ENCODE measurements at places on chromosomes 5 and 9. TPM values are rescaled to one million over a fixed set of nuclear protein-coding genes. Genes with fewer than 3 reads are reported as not detected.

DNA sequence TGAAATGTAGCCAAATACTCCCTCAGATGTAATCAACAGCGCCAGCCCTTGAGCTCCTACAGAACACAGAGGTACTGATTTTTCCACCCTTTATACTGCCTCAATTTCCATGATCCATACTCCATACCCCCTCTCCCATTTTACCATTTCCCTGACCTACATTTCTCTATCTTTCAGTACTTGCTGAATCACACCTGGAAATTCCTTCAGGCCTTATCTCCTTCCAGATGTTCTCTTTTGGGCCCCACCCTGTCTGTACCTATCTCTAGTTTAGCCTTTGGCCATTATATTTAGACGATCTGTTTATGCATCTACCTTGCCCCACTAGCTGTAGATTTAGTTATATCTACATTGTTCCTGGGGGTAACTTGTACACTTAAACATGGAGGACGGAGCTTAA lies 5.5 kb downstream of the NIM1K start:
- DNase-seq, result no peak

DNA sequence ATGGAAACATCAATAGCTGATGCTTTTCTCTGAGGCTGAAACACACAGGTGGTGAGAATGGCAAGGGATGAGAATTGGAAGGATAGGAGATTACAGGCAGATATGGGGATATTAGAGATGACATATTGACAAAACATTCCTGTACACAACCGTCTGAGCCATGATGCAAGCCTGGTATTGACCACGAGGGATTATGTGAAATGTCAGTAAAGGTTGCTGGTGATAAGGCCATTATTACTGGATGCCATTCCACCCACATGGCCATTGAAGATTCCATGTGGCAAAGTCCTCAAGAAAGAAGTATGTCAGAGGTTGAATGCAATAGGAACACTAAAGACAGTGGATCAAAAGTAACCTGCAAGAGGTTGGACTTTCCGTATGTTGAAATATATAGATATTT lies 15.7 kb downstream of the GRAMD2B start:
- DNase-seq, result no peak

- DNase-seq, result no peak
Measured at GRCh38 chr5:141234109-141234667, 11.0 kb upstream of the PCDHB15 start.

- DNase-seq, result no peak
Measured at GRCh38 chr5:111252799-111253545, 28.8 kb downstream of the CAMK4 start.

DNA sequence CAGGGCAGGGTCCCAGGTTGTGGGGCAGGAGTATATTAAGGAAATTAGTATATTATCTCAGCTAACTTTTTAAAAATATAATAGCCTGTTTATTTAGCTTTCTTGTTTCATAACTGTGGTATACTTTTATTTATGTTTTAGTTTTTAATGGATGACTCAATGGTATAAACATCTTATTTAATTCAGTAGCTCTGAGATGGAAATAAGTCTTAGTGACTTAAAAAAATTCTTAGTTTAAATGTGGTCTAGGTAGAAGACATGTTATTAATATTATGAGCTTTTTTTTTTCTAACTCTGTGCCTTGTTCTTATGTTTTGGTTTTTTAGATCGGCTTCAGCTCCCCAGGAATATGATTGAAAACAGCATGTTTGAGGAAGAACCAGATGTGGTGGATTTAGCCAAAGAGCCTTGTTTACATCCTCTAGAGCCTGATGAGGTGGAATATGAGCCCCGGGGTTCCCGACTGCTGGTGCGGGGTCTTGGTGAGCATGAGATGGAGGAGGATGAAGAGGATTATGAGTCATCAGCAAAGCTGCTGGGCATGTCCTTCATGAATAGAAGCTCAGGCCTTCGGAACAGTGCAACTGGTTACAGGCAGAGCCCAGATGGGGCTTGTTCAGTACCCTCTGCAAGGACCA lies 43.1 kb downstream of the LNPEP start:
- DNase-seq, result no peak

DNA sequence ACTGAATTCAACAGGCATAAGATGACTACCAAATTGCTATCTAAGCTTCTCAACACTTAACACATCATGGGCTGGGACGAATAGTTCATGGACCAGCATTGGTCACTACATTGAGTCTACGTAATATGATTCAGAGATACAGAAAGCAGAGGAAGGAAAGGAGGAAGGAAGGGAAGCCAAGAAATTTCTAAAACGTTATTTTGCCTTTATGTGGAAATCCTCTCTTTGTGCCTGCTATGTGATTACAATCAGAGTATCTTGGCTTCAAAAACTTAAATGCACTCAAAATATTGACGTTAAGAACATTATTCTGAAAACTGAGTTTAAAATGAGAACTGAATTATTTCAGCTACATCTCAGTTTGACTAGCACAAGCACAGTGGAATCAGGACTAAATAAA lies 88.1 kb upstream of the RETREG1 start:
- no peak for DNase-seq

GRCh38 chr5:141867139-141867538 lies 11.1 kb downstream of the PCDH1 start:
- DNase-seq, result no peak

DNA sequence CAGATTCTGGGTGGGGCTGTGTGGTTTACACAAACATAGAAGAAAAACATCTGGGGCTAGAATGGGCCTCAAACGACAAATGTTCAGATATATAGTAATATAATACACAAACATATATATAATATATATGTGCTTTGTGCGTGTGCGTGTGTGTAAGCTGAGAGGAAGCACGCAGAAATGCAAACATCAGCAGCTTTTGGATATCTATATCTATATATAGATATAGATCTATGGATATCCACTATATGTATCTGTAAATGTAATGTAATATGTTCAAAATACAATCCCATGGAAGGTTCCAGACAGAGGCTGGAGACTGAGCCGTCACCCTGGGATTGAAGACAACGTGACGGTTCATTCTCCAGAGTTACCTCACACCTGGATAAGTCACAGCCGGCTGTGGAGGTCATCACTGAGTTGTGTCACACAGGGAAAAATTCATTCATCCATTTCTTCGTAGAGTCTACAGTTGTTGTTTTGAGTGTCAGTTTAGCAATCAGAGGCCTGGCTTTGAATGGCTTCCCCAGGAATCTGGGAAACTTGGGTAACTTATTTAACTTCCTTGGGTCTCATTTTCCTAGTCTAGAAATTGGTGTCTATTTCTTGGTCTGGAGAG lies 123.0 kb upstream of the CPEB4 start:
- no peak for DNase-seq

- DNase-seq, result no peak
Measured at GRCh38 chr5:112279082-112279481, 140.0 kb downstream of the EPB41L4A start.

- DNase-seq, result no peak
Measured at GRCh38 chr5:125064621-125065438, 318.4 kb upstream of the ZNF608 start.

- no peak for DNase-seq
Measured at GRCh38 chr9:99162759-99163364, 57.9 kb downstream of the TGFBR1 start.

GRCh38 chr5:8461543-8461942 lies 592.6 kb downstream of the MTRR start:
- DNase-seq, result no peak

DNA sequence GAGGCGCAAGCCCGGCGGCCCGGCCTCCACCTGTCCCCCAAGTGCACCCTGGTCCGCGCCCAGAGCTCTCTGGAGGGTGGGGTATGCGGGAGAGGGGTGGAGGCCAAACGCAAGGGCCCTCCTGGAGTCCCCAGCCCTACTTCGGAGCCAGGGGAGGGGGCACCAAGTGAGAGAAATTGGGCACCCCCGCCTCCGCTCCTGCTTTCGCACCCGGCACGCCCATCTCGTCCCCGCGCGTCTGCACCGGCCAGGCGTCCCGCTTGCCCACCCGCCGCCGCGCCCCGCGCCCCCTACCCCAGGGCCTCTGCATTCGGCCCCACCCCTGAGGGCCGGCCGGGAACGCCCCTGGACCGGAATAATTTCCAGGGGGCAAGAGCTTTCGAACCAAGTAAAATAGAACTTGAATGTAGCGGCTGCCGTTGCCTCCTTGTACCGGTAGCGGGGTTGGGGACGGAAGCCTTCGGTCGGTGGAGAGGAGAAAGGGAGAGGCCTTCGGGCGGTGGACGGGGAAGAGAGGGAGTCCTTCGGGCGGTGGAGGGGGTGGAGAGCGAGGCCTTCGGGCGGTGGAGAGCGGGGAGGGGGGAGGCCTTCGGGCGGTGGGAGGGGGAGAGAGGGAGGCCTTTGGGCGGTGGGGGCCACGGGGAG lies 694 bp upstream of the PHPT1 start:
- peak; percentile 57 for DNase-seq

GRCh38 chr5:142784401-142784955 lies 14.3 kb downstream of the ARHGAP26 start:
- DNase-seq, result no peak

DNA sequence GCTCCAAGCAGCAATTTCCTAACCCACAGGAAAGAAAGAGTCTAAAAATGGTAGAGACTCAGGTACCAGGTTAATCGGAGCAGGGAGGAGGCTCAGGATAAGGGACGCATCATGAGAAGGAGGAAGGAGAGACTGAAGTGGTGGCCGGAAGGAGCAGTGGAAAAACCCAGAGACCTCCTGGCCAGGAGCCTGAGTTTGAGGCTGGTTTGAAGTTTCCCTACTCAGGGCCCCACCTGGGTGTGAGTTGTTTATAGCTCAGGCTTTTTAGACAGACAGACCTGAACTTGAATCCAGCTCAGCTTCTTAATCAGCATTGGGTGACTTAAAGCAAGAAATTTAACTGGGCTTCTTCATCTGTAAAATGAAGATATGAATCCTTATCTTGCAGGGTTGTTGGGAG lies 11.9 kb upstream of the AQP7 start:
- DNase-seq, result no peak

GRCh38 chr5:149014571-149015031 lies 48.3 kb downstream of the SH3TC2 start:
- DNase-seq, result no peak

- no peak for DNase-seq
Measured at GRCh38 chr5:173198049-173198448, 37.0 kb downstream of the NKX2-5 start.

DNA sequence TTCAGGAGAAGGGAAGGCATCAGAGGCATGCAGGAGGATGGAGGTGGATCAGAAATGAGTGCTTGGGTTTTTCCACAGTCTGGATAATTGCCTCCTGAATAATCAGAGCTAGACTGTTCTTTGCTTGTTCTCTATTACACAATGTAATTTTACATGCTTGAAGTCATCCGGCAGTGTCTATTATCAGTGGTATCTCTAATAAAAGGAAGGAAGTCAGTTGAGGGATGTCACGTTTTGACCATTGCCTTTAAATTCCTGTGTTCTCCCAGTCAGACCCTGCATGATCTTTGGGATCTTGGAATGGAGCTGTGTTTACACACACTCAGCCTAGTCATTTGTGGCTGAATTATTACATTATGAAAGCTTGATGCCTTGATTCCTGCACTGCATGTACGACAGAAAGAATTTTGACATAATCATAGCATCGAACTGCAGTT lies 91.0 kb downstream of the PDE8B start:
- no peak for DNase-seq

DNA sequence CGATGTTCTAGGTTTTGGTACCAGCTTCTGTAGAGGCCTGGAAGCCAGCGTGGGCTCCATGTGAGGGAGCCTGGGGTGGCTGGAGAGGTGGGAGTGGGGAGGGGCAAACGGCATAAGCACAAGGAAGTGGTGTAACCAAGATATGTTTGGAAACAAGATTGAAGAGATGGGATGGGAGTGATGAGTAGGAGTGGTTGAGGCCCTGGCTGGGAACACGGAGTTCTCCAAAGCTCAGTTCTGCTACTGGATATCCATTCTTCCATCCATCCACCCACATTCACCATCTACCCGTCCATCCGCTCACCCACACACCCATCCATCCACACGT lies 12.2 kb downstream of the TSPAN17 start:
- no peak for DNase-seq

DNA sequence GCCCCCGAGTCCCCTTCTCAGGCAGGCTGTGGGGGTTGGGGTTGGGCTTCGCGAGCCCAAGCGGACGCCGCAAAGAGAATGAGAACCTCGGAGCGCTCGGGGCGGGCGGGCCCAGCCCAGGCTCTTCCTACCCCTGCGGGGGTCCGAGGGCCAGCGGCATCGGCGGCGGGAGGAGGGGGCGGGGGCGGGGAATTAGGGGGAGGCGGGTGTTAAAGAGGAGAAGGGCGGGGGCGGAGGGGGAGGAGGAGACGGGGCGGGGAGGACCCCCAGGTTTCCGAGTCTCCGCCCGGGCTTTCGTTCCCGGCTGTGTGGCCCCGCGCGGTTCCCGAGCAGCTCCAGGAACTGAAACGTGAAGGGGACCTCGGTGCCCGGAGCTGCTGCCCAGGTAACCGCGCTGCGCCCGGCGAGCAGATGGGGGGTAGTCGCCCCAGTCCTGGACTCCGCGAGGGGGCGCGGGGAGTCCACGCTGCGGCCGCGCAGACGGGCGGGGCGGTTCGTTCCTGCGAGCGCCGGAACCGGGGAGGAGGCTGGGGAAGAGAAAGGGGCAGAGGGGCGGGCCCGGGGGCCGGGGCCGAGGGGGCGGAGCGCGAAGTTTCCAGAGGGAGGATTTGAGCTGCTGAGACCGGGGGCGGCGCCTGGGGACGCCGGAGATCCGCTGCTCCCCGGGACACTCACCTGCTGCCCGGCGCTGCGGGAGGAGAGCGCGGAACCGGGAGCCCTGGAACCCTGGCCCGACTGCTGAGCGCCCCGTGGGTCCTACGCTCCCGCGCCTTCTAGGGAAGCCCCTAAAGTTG lies 38.4 kb upstream of the PLEKHG4B start:
- DNase-seq, result no peak

DNA sequence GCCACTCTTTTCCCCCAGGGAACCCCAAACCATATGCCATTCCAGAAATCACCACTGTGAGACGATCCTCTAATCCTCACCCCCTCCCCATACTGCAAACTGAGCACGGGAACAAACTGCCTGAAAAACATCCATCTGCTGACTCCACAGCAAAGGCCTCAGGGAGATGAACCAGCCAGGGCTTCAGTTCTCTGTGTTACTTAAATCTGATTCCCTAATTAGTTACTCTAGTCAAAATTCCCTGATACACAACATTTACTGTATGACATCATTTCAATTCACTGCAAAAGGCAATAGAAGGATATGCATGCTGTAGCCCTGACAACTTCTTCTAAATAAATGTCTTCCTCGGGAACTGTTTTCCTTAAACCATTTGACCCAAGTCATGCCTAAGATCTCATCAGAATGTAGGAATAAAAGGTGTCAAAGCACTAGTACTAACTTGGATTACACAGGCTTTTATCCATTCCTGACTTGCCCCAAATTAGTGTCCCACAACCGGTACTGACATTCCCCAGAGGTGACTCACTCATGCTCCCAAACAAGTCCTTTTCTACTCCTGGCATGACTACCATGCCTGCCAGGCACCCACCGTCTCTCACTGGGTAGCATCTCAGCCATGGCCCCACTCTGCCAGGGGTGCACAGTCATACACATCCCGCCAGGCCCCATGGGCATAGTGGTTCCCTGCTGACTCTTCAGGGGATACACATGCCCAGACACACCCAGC lies 35.0 kb downstream of the MTX3 start:
- DNase-seq, result no peak

- DNase-seq, result no peak
Measured at GRCh38 chr5:91332267-91333045, 50.7 kb downstream of the ARRDC3 start.

LCN15 gene
- not detected for total RNA-seq

DCP2 gene
- 16.5 TPM for total RNA-seq

RLN2 gene
- total RNA-seq, result not detected

TNFSF8 gene
- total RNA-seq, result 2.3 TPM

HTR1A gene
- total RNA-seq, result not detected

ANKRD20A1 gene
- 3.5 TPM for total RNA-seq

PLEKHG4B gene
- not detected for total RNA-seq

NLN gene
- 14.7 TPM for total RNA-seq

CCDC192 gene
- total RNA-seq, result 0.32 TPM

Measured in heart right ventricle (tissue), 16 donors.